ENCODE measurements at places on chromosomes 2 and 18.

DNA sequence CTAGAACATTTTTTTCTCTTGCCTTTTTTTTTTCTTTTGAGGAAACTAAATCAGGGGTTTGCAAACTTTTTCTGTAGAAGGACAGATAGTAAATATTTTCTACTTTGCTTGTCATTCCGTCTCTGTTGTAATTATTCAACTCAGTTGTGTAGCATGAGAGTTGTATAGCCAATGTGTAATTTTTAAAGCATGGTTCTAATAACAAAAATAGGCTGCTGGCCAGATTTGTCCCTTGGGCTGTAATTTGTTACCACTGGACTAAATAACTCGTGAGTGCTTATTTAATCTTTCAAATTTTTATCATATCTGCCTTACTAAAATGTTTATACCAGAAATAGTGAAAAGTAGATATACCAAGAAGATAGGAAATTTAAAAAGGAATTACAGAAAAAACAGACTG, 43.0 kb downstream of the CCDC148 start:
- DNase-seq, result no peak

- no peak for DNase-seq
Measured at GRCh38 chr2:28717339-28717758, 34.3 kb upstream of the PPP1CB start.

- DNase-seq, result no peak
Measured at GRCh38 chr2:96353032-96353561, 17.5 kb downstream of the NCAPH start.

DNA sequence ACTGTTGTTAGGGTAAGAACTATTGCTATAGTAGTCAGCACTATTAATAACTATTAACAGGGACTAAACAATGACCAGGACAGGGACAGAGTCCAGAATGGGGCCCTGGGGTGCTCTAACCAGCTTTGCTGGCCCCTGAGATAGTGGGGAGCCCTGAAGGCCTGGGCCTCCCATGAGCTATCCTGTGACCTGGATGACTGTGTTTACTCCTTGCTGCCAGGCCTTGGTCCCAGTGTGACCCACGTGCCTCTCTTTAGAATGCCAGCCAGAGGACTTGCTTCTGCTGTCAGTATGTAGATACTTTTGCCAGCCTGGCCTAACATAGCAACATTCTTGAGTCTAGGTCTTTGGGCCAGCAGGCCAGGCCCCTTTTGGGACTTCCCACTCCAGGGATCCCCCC, 11.4 kb downstream of the CDK5R2 start:
- DNase-seq, result no peak

DNA sequence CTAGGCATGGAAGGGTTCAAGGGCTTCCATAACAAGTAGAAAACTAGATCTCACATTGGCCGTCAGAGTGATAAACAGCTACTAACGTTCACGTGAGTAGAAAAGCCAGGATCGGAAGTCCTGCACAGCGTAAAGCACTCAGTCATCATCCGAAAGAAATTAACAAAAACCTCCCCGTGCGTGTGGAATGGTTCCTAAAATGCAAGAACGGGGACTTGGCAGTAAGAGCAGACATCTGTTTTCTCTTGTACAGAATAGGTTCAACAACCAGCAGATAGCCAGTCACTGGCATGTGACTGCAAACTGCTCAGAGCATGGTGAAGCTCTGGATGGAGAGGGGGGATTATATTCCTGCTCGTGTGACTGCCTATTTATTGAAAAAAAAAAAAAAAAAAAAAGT, 106.9 kb upstream of the ITGB6 start:
- no peak for DNase-seq

GRCh38 chr2:157315901-157316300, 9.7 kb downstream of the ERMN start:
- DNase-seq, result no peak

- no peak for DNase-seq
Measured at GRCh38 chr2:148649936-148650335, 5.4 kb downstream of the EPC2 start.

GRCh38 chr2:65850695-65851094, 418.3 kb upstream of the SPRED2 start:
- no peak for DNase-seq

GRCh38 chr2:134218930-134219658, 34.8 kb upstream of the MGAT5 start:
- DNase-seq, result peak; percentile 40

GRCh38 chr18:6476880-6477279, 62.2 kb upstream of the L3MBTL4 start:
- DNase-seq, result no peak
